Forelimb muscle (tissue), 1 donor: ENCODE measurements at places on chromosomes 16 and 17.

GRCh38 chr17:48663134-48663924 lies 37.2 kb upstream of the HOXB9 start:
- DNase-seq = no peak

DNA sequence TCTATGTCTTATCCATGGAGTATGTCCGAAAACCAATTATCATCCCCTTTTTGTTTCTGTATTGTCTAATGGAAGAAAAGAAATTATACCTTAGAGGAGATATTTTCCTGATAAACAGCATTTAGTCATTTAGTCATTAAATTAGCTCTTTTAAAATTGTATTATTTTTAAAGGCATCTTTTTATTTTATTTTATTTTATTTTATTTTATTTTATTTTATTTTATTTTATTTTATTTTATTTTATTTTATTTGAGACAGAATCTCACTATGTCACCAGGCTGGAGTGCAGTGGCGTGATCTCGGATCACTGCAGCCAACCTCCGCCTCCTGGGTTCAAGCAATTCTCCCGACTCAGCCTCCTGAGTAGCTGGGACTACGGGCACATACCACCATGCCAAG lies 559.1 kb downstream of the CDH13 start:
- DNase-seq = no peak

- DNase-seq = no peak
Measured at GRCh38 chr17:17781591-17782496, 54.9 kb downstream of the SREBF1 start.

- DNase-seq = no peak
Measured at GRCh38 chr17:16981928-16982327, 10.0 kb upstream of the TNFRSF13B start.

- DNase-seq = no peak
Measured at GRCh38 chr17:44112284-44113280, 10.9 kb downstream of the HDAC5 start.

DNA sequence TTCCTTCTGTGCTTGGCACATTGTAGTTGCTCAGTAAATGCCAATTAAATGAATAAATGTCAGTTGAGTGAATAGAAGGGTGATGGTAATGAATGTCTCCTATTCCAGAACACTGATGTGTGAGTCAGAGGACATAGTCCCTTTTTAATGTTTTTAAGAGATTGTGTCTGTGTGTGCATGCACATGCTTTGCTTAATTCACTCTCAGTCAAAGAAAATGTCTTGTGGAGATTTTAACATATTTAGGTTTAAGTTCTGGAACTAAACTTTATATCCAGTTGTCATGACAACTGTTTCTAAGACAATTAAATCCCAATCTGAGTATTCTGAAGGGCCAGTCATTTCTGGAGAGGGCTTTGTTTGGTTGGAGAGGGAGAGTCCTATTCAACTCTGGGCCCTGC lies 255.3 kb upstream of the CDH11 start:
- DNase-seq = no peak

DNA sequence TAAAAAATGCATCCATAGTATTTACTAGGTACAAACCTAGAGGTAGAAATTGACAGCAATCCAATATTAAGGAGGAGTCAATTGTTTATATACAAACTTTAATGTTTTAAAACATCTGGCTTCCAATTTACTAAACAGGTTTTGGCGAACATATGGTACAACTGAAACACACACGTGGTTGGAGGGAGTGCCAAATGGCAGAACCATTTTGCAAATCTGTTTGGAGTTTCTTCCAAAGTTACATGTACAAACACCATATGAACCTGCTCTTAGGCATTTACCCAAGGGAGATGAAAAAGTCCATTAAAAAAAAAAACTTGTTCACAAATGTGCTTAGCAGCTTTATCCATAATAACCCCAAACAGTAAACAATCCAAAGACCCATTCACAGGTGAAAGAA lies 159.8 kb upstream of the MYOCD start:
- no peak for DNase-seq

DNA sequence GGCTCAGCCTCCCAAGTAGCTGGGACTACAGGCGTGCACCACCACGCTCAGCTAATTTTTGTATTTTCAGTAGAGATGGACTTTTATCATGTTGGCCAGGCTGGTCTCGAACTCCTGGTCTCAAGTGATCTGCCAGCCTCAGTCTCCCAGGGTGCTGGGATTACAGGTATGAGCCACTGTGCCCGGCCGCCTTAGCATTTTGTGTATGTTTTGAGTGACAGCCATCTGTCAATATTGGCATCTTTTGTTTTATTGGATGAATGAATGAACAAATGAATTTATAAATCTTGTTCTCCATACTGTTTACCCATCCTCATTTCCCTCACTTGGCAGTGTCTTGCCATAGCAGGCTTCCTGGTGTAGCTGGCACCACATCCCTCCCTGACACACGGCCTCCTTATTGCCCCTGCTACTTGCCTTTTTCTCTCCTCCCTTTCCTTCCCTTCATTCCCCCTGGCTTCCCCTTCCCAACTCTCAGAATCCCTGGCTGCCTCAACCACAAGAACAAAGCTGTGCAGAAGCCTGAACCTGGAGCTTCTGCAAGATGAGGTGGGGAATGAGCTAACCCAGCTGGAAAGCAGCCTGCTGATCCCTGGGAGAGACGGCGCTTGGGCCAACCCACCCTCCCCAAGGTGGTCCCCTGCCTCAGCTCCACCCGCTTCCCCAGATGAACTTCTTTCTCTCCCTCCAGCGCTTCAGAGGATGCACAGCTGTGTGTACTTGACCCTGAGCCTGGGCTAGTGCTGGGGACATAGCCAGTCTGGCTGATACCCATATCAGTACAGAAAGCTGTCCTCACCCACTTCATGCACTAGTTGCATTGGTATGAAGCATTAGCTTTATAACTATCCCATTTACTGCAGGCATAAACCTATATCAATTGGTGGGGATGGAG lies 34.3 kb downstream of the WNT9B start:
- no peak for DNase-seq

- DNase-seq = no peak
Measured at GRCh38 chr17:48609033-48609432, 1.8 kb downstream of the HOXB7 start.

DNA sequence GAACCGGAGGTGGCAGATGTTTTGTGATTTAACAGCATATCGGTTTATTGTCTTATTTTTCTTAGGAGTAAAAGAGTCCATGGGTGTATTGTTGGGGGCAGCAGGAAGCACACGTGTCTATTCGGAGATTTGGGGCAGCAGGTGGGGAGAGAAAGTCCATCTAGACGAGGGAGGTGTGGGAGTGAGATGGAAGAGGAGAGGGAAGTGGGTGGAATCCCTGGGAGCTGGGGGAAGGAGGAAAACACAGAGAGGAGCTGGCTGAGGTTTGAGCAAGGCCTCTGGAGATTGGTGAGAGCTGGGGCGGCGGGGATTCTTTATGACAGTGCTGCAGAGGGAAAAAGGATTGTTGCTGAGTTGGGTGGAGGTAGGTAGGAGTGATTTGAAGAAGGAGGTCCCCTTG lies 72.1 kb downstream of the PRKCB start:
- no peak for DNase-seq

- DNase-seq = no peak
Measured at GRCh38 chr16:66488505-66488904, 61.4 kb downstream of the BEAN1 start.

DNA sequence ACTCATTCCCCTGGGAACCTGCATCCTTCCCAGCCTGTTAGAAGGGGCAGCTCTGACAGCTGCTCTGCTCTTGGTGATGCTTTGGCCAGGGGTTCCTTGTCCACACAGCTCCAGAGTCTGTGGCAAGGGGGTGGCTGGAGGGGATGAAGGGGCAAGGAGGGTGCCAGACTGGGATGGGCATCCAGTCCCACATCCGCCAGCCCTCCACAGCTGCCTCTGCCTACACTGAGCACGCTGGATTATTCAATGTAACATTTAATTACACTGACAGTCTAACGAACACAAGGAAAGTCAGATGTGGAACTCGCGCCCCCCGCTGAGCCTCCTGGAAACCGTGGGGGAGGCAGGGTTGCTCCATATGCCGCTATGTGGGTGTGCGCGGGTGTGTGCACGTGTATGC lies 101.1 kb downstream of the C16orf78 start:
- no peak for DNase-seq

DNA sequence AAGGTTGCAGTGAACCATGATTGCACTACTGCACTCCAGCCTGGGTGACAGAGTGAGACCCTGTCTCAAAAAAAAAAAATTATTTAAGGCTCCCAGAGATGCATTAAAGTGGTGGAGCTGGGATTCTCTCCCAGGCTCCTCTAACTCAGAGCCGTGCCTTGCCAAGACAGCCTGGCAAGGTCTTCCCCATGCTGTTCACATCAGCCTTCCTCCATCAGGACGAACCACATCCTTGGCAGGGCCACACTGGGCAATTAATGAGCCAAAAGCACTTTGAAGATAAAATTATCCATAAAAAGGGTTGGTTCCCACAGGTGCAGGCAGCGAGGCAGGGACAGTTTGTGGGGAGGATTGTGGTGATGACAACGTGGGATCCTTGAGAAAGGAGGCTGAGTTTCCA lies 19.8 kb upstream of the BBS2 start:
- DNase-seq = no peak

- DNase-seq = no peak
Measured at GRCh38 chr16:7765079-7765550, 432.5 kb downstream of the RBFOX1 start.

GRCh38 chr17:18191236-18191667 lies 7.6 kb downstream of the ALKBH5 start:
- DNase-seq = no peak

- DNase-seq = no peak
Measured at GRCh38 chr16:84041881-84042280, 714 bp downstream of the SLC38A8 start.
